ENCODE measurements at places on chromosomes 13 and 19.

GRCh38 chr19:15297416-15298224 is 34.7 kb downstream of the BRD4 start:
- DNase-seq: peak; percentile 9

DNA sequence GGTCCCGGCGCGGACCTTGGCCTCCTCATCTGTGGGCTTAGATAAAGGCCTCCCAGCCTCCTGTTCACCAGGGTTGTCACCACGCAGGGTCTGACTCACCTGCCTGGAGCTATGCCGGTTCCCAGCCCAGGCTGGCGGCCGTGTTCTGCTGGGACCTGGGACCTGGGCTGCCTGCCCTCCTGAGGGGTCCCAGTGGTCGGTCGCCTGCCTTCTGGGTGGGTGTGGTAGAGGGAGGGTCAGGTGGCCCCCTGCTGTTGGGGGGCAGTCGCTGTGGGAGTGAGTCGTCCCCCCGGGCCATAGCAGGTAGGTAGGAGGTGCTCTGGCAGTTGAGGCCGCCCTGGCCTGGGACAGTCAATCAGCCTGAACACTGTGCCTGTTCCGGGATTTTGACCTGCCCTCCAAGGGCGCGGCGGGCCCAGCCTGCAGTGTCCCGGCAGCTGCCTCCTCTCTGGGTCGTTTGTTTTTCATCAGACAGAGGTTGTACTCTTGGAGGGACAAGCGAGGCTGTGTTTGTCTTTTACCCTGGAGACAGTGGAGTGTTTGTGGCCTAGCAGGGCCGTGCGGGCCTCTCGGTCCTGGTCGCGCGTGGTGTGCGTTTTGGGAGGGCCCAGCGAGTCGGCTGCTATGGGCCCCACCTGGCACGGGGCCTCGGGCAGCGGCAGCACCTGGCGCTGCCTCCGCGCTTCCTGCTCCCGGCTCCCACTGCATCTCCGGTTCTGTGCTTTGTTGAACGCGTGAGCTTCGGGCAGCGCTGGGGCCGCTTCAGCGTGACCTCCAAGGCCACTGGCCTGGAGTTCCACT is 2.6 kb downstream of the ADAT3 start:
- DNase-seq: no peak

- DNase-seq: no peak
Observed at GRCh38 chr13:110173247-110173818, 133.6 kb downstream of the COL4A1 start.

DNA sequence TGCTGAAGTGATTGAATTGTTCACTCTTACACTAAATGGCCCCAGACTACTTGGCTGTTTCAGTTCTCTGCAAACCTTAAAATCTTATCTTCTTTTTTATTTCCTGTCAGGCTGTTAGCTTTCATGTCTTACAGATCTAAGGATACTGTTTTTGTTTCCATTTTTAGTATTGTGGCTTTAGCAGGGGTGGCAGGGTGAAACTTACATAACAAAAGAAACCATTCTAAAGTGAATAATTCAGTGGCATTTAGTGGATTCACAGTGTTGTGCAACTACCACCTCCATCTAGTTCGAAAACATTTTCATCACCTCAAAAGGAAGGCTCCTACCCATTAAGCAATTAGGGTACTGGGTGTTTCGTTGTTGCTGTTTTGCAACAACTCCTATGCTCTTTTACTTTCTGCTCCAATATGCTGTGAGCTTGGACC is 19.8 kb downstream of the TMEM272 start:
- no peak for DNase-seq

- DNase-seq: no peak
Observed at GRCh38 chr13:27922883-27923612, 3.2 kb downstream of the PDX1 start.

- DNase-seq: peak; percentile 49
Observed at GRCh38 chr19:13164343-13165161, 14.3 kb downstream of the IER2 start.

GRCh38 chr13:34376483-34376882 is 558.5 kb downstream of the RFC3 start:
- no peak for DNase-seq

GRCh38 chr13:110368408-110368807 is 61.3 kb downstream of the COL4A2 start:
- DNase-seq: no peak

DNA sequence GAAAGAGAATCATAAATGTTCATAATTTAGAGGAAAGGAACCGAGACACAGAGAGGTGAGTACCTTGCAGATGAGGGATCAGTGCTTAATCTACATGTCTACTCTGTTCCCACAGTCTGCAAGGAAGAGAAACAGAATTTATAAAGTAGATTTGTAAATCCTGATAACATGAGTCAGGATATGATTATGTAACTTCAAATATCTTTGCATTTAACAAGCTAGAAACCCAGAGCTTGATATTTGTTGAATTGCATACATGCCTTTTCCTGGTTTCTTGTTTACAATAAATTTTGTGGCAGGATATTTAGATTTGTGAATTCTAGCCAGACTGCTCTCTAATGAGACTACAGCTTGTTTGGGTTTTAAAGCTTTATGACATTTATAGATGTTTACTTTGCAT is 219.2 kb downstream of the ENOX1 start:
- DNase-seq: no peak

DNA sequence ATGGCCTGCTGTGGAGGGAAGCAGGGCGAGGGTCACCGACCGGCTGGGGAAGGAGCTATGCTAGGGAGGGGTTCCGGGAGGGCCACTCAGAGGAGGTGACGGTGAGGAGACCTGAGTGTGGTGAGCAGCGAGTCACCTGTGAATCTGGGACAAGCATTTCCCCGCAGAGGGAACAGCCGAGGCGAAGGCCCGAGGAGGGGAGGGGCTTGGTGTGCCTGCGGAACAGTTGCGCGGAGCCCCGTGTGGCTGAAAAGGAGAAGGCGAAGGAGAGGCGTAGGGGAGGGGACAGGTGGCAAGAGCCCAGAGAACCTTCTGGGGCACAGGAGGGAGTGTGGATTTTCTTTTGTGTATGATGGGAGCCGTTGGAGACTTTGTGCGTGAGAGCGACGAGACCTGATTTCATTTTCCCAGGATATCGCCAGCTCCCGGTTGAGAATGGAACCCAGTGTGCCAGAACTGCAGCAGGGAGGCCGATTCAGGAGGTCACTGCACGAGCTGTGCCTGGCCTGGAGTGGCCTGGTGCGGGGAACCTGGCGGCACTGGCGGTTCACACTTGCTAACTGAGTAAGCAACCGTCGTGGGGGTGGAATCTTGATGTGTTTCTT is 117.7 kb upstream of the ZNF507 start:
- no peak for DNase-seq

All from NCI-H1092 treated with DMSO at 0.1 percent for 48 hours (cell line).